Epithelial cell of esophagus (primary cell): ENCODE measurements at places on chromosomes 7 and 10.

GRCh38 chr7:24923172-24923865 lies 56.7 kb downstream of the OSBPL3 start:
- DNase-seq, result no peak

GRCh38 chr7:148905093-148905666 lies 21.1 kb upstream of the EZH2 start:
- DNase-seq, result no peak

- peak; percentile 8 for DNase-seq
These were observed 155.3 kb downstream of the PLXDC2 start for GRCh38 chr10:19971343-19972052.

DNA sequence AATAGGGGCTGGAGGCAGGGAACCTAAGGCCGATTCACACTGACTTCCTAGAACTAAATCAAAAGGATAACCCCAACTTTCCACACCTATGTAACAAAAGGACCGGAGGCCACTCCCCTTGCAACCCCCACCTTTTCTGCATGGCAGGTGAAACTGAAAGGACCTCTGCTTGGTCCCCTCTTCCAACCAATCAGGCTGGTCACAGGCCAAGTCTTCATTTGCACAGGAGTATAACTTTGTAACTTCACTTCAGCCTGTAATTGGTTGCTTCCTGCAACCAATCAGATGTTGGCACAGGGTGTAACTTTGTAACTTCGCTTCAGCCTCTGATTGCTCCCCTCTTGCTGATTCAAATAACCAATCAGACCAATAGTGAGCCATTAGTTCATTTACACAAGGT lies 190.0 kb downstream of the FAM107B start:
- DNase-seq, result no peak

DNA sequence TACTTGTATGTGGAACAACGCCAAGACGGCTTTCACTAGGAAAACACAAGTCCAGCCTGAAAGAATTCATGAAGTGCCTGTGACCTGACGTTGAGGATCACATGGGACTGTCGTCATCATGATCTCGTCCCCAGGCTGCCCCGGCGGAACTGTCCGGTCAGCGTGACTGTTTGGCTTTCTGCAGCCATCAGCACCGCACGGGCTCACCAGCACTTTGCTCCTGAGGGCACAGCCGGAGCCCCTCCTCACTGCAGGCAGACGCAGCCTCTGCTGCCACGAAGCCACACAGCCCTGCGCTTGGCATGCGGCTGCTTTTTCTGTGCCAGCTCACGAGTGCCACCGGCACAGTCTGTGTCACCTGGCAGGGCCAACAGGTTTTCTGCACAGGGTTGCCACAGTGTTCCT lies 9.4 kb upstream of the GET4 start:
- no peak for DNase-seq

- DNase-seq, result no peak
These were observed 266.1 kb downstream of the GLI3 start for GRCh38 chr7:41970941-41971340.

DNA sequence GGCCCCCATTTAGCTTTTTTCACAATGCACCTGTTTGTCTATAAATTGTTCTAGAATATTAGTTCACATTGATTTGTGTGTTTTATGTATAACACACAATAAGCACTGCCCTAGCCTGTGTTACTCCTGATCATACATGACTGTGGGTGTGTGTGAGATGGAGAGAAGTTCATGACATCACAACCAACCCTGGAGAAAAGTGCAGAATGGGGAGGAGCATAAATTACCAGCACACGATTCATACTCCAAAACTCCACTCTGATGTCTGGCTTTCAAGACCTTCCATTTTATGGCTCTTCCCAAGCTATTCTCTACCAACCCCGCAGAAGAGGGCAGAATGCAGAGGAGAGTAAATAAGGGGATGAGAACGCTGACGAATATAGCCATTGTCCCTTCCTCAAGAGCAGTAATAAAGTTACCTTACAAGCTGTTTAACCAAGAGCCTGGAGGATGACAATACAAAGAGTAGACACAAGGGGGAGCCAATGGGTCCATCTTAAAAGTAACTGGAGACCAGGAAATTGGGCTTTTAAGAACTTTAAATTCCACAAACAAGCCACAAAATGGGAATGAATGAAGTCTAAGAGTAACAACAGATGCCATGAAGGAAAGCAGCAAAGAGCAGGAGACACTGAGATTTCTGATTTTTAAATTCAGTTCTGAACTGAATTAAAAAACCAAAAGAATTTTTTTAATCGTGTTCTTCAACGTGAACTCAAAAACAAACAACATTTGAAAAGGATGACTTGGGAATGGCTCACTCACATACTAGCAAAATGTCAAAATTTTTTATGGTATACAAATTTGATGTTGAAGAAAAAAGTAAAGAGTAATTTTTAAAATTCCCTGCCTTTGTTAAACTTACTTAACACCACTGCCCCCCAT lies 159.6 kb downstream of the PARD3 start:
- DNase-seq, result peak; percentile 79

GRCh38 chr7:22831602-22832305 lies 9.1 kb upstream of the TOMM7 start:
- DNase-seq, result no peak

DNA sequence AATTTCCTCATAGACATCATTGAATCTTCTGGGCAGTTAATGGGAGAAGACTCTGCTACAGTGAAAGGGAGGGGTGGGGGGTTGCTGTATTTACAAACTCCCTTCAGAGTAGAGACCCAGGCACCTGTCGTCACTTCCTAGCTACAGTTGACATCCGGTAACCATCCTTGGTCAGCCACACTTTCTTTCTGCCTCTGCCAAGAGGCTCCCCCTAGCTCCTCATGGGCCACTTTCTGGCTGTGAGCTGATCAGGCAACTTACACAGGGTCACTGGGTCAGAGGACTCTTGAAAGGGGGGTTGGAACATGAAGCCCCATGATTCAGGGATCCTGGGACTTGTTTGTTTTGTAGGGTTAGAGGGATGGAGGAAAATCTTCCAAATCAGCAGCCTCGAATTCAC lies 1.2 kb downstream of the TECPR1 start:
- no peak for DNase-seq

DNA sequence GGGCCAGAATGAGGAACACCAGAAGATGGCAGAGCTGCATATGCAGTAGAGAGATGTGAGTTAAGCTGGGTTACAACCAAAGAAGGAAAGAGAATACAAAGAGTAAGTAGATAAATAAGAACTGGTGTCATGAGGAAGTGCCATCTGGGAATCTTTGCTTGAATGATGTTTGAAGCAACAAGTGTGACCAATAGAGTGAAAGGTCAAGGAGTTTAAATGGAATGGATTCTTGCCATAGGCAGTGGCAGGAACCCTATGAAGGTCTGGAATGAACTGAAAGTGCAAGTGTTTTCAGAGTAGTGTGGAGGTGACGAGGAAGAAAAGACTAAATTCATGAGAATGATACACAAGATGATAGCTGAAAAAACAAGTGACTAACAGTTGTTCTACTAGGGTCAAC lies 21.6 kb downstream of the MEST start:
- no peak for DNase-seq

GRCh38 chr7:64643566-64643965 lies 22.4 kb upstream of the ZNF107 start:
- peak; percentile 45 for DNase-seq

GRCh38 chr7:47477191-47478016 lies 104.5 kb downstream of the TNS3 start:
- DNase-seq, result no peak

DNA sequence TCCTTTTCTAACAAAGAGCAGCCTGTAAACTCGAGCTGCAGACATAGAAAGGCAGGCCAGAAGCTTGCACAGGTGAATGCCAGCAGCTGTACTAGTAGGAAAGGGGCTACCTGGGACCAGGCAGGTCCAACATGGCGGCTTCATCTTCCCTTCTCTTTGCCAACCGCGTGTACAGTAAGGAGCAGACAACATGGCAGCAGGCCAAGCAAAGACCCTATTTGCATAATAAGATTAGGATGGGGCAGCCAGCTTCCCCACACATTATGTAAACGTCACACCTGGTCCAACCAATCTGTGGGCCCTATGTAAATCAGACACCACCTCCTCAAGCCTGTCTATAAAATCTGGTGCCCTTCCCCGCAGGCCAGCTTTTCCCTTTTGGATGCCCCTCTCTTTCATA lies 1186.5 kb upstream of the AUTS2 start:
- DNase-seq, result no peak
